A172 (cell line): ENCODE measurements at places on chromosomes 11 and 22.

- DNase-seq, result no peak
Measured at GRCh38 chr11:105024394-105024793, 1.4 kb upstream of the CASP5 start.

DNA sequence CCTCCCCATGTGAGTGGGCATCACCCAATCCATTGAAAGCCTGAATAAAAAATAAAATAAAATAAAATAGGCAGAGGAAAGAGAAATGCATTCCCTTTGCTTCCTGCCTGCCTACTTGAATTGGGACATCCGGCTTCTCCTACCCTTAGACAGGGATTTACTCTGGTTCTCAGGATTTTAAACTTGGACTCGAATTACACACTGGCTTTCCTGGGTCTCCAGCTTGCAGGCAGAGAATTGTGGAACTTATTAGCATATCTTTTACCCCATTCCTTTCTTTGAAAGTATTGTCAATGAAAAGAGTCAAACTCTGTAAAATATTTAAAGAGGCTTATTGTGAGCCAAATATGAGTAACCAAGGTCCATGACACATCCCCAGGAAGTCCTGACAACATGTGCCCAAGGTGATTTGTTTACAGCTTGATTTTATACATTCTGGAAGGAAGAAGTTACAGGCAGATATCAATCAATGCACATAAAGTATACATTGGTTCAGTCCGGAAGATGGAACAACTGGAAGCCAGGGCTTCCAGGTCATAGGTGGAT lies 78.4 kb upstream of the CCDC90B start:
- no peak for DNase-seq

- DNase-seq, result no peak
Measured at GRCh38 chr11:78834886-78835285, 260.2 kb upstream of the NARS2 start.

DNA sequence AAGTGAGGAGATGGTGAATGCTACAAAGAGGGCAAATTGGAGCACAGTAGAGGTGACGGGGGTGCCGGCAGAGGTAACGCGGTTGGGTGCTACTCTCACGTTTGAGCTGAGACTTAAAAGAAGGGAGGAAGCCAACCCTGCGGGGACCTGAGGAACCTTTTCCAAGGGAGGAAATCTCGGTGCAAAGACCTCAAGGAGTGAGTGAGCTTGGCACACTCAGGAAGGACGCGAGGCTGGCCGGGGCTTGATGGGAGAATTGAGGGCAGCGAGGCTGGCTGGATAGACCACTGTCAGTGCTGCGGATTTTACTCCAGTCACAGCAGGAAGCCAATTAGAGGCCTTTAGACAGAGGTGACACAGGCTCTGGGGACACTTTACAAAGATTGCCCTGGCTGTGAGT lies 25.0 kb downstream of the TSKU start:
- DNase-seq, result no peak

DNA sequence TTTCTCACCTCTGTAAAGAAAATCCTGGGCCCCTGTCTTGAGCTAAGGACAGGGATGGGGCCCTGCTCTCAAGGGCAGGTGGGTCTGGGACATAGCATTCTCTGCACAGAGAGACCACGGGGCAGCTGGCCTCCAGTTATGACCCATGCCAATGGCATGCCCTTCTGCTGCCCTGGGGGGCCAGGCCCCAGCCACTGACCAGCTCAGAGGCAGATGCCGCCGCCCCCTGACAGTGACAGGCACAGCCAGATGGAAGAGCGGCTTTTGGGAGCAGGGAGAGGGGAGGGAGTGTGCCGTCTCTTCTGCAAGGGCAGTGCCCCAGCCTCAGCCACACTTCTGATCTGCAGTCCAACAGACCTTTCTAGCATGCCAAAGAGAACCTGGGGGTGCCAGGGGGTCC lies 114.8 kb upstream of the NAV2 start:
- DNase-seq, result peak; percentile 82

DNA sequence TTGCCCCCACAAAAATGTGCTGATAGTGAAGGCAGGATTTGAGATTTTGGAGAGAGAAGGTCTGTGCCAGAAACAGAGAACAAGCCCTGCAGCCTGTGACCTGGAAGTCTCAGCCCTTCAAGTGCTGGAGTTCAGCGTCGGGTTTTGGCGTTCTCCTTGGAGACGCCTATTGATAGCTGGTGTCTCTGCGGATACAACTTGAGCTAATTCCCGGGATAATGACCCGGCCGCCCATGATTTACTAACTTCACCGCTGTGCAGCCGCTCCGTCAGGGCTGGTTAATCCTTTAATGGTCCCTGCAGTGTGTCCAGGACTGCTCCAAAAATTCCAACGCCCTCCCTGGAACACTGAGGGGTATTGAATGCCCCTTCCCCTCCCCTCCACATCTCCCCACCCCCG lies 76.6 kb downstream of the WT1 start:
- no peak for DNase-seq
